ENCODE measurements at places on chromosomes 16 and 17.
A peak's percentile ranks its signal among the peaks of the same experiment; 100 is the strongest.

DNA sequence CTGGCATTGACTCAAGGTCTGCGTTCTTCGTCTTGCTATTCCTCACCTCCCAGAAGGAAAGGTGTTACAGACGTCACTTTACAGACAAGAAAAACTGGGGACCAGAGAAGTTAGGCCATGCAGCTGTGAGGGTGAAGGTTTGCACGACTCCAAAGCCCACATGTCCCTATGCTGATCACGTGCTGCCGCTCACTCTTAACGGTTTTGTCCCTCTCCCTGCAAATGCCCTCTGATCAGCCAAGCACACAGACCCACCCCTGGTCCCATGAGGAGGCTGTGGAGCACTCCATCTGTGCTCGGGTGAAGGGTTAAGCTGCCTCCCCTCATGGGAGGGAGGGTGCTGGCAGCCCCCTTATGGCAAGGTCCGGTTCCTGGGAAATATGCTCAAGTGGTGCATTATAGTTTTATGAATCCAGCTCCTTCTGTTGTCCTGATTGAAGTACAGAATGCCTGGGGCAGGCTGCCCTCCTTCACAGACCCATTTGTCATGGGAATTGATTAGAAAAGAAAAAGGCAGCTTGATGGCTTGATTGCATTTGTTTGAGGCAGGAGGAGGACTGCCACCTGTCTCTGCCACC lies 18.8 kb downstream of the CCDC182 start:
- DNase-seq: no peak
- no peaks in the 10 kb centered on the region for H3K36me3 ChIP-seq
- no peak overlapping the region for H3K27ac ChIP-seq
- H3K4me3 ChIP-seq: no peak overlapping the region

GRCh38 chr17:21302711-21303425 lies 18.4 kb downstream of the MAP2K3 start:
- H3K27ac ChIP-seq: no peak overlapping the region
- no peaks in the 10 kb centered on the region for H3K4me1 ChIP-seq
- DNase-seq: peak; percentile 53
- H3K36me3 ChIP-seq: no peaks in the 10 kb centered on the region
- no peak overlapping the region for H3K4me3 ChIP-seq

DNA sequence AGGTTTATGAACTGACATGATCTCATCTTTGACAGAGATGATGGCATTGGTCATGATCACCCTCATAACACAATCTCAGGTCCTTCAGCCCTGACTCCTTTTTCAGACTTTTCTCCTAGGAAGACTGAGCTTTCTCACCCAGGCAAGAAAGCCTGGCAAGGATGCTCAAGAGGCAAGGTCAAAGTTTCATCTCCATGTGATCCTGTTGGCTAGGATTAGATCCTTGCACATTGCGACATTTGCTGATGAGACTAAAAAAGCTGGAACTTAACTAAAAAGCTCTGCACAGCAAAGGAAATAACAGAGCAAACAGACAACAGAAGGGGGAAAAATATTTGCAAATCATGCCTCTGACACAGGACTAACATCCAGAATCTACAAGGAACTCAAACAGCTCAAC lies 444.1 kb upstream of the PSMD7 start:
- DNase-seq: no peak
- H3K27me3 ChIP-seq: no peaks in the 10 kb centered on the region
- no peaks in the 10 kb centered on the region for H3K4me1 ChIP-seq
- H3K27ac ChIP-seq: no peak overlapping the region
- no peaks in the 10 kb centered on the region for H3K36me3 ChIP-seq

GRCh38 chr17:50037321-50038107 lies 18.4 kb upstream of the ITGA3 start:
- H3K4me1 ChIP-seq: no peaks in the 10 kb centered on the region
- H3K27ac ChIP-seq: no peak overlapping the region
- DNase-seq: peak; percentile 38
- H3K36me3 ChIP-seq: no peaks in the 10 kb centered on the region
- no peaks in the 10 kb centered on the region for H3K27me3 ChIP-seq
- H3K4me3 ChIP-seq: no peak overlapping the region

All from psoas muscle (tissue), 8 donors.